ENCODE measurements at places on chromosomes 13 and 19.

DNA sequence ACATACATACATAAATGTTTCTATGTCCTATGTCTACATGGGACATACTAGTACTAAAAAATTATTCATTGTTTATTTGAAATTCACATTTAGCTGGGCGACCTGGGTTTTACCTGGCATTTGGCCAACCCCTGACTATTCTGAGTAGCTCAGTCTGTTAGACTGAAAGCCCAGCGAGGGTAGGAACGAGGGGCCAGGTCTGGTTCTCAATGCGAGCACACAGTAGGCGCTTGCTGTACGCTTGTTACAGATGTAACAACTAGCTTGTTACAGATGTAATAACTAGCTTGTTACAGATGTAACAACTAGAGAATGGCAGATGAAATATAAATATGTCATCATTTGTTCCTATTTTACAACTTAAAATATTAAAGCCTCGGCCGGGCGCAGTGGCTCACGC is 920 bp upstream of the ANO8 start:
- no peak for DNase-seq

GRCh38 chr19:34366738-34367623 is 2.0 kb downstream of the GPI start:
- DNase-seq = no peak

DNA sequence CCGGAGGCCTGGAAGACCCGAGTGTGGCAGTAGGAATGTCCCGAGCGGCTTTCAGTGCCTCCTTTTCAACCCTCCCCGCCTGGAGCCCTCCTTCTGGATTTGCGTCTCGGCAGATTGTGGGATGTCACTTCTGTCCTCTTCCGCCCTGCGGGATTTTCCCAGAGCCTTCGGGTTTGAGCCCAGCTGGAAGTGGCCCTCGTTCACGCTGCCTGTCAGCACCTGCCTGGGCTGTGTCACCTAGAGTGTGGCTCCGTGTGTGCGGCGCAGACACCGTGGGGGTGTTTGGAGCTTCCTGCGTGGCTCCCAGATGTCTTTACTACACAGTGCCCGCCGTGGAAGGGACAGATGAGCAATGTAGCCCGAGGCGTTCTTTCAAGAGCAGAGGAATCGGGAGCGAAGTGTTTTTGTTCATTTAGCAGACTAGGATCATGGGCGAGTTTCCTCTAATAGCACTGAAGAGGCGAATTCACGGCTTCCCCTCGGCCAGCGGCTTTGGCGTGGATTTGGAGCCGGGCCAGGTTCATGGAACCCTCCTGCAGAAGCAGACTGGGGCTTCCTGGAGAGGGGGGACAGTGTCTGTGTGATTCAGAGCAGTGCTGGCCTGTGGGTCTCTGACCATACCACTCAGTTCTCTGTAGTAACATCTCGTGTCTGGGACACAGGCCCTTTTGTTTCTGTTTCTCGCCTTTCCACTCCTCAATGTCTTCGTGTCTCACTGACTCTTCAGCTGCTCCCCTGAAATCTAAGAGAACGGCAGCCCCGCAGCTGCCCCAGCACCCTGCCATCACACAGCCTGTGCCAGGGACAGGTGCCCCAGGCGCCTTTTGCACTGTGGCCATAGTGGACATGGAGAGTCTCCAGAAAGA is 68.0 kb downstream of the KDM4B start:
- peak; percentile 62 for DNase-seq

GRCh38 chr19:35987571-35987896 is 7.5 kb upstream of the SDHAF1 start:
- DNase-seq = no peak

DNA sequence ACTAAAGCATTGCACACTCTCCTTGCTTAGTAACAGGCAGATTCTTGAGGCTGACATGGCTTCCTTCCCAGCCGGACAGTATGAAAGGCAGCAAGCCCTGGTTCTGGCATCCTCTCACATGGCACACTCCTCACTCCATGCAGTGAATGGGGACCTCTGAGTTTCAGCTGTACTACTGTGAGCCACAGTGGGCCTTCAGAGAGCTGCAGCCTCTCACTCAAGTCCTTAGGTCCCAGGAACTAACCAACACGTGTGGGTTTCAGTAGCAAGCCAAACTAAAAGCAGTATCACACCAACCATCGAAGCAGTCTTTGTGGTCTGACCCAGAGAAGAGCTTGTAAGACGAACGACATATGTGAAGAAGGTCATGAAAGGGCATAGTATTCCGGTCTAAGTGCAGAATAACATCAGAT is 128.2 kb downstream of the TBC1D4 start:
- no peak for DNase-seq

DNA sequence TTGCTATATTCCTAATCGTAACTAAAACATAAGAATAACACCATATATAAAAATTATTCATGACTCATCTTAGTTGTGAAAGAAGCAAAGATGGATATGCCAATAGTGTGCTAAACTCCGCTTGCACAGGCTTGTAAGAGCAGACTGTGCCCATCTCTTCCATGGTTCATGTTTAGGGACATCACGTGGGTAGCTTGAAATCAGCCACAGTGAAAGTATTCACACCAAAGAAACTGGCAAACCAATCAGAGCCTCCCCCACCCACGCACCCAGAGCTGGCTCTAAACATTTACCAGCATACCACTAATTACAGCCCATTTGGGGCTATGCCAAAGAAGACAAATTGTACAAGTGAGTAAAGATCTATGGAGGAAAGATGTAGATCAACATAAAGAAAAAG is 147.5 kb downstream of the DIAPH3 start:
- no peak for DNase-seq

DNA sequence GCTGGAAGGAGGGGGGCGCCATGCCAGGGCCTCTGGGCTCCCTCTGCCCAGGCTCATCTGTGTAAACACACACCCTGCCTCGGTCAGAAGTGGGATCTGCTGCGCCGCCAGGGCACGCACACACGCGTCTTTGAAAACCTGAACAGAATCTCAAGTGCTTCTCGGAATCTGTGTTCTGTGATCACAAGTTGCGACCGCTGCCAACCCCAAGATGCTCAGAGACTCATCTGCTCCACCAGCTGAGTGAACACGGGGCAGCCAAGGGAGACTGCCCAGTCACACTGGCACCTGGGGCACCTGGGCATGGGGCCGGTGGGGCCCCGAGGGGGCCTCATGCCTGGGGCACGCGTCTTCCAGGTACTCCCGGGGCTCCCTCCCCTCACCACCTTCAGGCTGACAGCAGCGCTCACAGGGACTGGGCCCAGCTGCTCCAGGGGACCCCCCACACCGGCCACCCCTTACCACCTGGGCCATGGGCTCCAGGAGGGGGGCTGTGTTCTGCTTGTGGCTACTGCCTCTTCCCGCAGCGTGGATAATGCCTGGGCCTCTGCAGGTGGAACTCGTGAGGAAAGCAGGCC is 59.0 kb downstream of the KLF2 start:
- no peak for DNase-seq

DNA sequence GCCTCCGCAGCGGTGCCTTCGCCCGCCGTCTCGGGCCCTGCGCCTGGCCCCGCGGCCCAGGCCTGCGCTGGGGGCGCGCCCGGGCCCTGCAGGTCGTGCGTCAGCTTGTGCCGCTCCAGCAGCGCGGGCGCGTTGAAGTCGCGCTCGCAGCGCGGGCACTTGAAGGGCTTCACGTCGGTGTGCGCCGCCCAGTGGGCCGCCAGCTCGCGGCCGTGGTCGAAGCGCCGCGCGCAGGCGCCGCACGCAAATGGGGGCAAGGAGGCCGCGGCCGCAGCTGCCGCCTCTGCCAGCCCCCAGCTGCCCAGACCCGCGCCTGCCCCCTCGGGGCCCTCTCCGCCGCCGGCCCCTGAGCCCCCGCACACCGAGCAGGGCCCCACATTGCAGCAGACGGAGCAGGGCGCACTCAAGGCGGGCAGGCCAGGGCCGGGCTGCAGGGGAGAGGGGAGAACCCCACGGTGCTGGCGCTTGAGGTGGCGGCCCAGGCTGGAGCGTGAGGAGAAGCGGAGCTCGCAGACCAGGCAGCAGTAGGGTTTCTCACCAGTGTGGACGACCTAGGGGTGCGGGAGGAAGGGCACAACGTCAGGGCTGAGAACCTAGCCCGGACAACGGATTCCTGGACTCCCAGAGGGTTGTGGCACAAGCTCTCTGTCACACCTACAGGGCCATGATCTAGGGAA is 6.1 kb downstream of the FIZ1 start:
- DNase-seq = no peak

- DNase-seq = no peak
These were observed 61.4 kb upstream of the TEX29 start for GRCh38 chr13:111259058-111259457.

DNA sequence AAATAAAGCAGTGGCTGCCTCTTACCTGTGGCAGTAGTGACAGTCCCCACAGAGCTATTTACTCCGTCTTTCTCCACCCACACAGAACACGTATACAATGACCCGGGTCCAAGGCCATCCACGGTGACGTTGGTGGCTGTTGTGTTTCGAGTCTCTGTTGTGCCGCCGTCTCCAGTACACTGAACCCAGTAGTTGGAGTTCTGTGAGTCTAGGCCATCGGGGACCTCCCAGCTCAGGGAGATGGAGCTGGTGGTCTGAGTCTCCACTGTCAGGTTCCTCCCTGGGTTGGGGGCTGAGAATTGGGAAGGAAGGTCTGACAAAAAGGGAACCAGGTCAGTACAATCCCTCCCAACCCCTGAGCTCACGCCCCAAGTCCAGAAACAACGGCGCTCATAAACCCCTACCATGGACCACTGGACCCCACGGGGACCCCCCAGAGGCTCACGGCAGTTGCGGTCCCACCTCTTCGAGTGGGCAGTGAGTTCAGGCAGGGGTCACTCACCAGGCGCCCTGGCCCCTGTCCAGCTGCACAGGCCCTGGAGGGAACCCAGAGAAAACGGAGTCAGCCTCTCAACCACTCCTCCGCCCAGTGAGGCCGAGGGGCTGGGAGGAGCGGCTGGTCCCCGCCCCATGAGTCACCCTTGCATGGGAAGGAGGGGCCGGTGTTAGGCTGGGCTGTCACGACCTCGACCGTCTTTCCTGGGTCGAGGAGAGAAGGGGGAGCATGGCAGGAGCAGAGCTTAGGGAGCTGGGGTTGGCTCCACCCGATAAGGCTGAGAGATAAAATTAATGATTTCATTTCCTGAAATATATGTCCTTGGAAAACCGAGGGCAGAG is 2.4 kb downstream of the PTPRH start:
- peak; percentile 69 for DNase-seq

DNA sequence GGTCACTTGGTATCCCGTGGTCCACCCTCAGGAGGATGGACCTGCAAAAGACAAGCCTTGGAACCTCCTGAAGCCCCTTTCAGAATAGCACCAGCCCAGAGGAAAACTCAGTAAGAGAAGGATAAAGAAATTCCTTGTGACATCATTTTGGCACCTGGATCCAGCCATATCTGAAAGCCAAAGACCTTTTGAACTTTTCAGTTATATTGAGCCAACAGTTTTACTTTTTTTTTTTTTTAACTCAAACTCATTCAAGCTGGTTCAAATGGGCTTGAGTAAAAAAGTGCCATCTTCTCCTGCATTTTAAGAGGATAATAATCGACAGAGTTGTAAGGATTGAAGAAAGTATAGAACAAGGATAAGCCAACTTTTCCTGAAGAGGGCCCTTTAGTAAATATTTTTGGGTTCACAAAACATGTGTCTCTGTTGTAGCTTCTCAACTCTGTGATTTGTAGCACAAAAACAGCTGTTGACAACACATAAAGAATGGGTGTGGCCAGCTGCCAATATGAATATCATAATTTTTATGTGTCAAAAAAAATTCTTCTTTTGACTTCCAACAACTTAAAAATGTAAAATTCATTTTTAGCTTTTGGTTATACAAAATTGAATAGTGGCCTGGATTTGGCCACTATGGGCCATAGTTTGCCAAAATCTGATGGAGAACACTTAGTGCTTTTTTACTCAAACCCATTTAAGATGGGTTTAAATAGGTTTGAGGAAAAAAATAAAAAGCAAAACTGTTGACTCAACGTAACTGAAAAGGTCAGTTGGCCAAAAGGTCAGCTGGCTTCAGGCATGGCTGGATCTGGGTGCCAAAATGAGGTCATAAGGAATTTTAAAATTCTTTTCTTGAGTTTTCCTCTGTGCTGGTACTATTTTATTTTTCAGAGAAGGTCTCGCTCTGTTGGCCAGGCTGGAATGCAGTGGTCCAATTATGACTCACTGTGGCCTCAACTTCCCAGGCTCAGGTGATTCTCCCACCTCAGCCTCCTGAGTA is 50.7 kb downstream of the ACSBG2 start:
- peak; percentile 57 for DNase-seq

GRCh38 chr13:48081739-48082138 is 13.2 kb downstream of the MED4 start:
- DNase-seq = no peak

DNA sequence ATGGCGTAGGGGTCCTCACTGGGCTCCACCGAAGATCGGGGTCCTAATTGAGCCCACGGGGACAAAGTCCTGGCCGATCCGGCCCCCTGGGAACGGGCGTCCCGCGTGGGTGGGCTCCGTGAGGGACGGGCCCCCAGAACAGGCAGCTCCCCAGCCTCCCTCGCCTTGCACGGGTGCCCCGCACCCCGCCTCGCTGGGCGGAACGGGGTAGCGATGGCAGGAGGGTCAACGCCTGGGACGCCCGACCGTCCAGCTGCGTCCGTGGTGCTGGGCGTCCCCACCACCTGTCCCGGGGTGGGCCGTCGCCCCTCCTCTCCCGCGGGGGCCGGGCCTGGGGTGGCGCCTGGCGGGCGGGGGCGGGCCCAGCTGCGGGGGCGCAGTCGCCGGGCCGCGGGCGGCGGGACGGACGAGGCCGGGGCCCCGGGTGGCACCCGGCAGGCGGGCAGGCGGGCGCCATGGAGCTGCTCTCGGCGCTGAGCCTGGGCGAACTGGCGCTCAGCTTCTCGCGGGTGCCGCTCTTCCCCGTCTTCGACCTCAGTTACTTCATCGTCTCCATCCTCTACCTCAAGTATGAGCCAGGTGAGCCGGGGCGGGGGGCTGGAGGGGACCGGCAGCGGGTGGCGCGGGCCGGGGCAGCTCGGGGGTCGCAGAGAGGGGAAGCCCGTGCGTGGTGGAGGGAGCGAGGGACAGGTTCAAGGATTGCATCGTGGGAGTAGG is at the start of gene TMEM38A:
Gene TMEM38A, plus strand, starts transcription at position 377 of the 717 bp plus-strand sequence. Its CDS starts 79 bp downstream, at position 456.
- DNase-seq = peak; percentile 47

GRCh38 chr13:34502621-34503020 is 439.4 kb upstream of the NBEA start:
- DNase-seq = no peak

- DNase-seq = no peak
These were observed 133.9 kb downstream of the SLITRK6 start for GRCh38 chr13:85665286-85665685.

DNA sequence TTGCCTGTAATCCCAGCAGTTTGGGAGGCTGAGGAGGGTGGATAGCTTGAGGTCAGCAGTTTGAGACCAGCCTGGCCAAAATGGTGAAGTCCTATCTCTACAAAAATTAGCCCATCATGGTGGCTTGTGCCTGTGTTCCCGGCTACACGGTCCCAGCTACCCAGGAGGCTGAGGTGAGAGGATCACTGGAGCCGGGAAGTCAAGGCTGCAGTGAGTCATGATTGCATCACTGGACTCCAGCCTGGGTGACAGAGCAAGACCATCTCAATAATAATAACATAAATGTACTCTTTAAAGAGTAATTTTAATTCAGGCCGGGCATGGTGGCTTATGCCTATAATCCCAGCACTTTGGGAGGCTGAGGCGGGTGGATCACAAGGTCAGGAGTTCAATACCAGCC is 38.7 kb downstream of the SKA3 start:
- DNase-seq = no peak

All from muscle of back (tissue), 13 donors.